ENCODE measurements at places on chromosomes 11 and 22. TPM values are rescaled to one million over a fixed set of nuclear protein-coding genes. Genes with fewer than 3 reads are reported as not detected.

Gene GPHA2
- polyA plus RNA-seq: 3.1 TPM

Gene GAL3ST3
- polyA plus RNA-seq: 4.8 TPM

Gene MYO18B
- 0.13 TPM for polyA plus RNA-seq

Gene SHANK2
- polyA plus RNA-seq: 37.7 TPM

Gene PAMR1
- 3.5 TPM for polyA plus RNA-seq

Gene MS4A8
- polyA plus RNA-seq: not detected

Gene CHRDL2
- 0.52 TPM for polyA plus RNA-seq

Gene ELMOD1
- 0.21 TPM for polyA plus RNA-seq

GRCh38 chr11:65430406-65431217 lies 8.0 kb downstream of the NEAT1 start:
- no peak for DNase-seq

- no peak for DNase-seq
These were observed 6.9 kb upstream of the CATSPER1 start for GRCh38 chr11:66032957-66033735.

DNA sequence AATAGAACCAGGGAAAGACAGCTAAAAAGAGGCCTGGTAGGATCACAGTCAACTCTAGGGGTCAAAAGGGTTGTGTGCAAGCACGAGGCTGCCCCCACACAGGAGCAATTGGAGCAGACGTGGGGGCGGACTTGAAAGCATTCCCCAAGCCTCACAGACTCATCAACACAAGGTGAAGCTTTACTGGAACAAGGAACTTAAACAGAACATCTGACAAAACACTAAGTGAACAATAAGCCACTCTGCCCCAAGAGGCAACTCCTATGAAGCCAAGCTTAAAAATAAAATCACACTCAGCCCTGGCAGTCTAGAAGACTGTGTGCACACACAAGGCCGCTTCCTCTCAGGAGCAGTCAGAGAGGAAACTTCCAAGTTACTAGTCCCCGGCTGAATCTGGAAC lies 32.2 kb upstream of the TEAD1 start:
- no peak for DNase-seq

DNA sequence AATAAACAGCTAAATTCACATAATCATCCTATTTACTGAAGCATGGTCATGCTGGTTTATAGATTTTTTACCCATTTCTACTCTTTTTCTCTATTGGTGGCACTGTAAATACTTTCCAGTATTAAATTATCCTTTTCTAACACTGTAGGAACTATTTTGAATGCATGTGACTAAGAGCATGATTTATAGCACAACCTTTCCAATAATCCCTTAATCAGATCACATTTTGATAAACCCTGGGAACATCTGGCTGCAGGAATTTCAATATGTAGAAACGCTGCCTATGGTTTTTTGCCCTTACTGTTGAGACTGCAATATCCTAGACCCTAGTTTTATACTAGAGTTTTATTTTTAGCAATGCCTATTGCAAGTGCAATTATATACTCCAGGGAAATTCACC lies 10.7 kb downstream of the RAG1 start:
- DNase-seq: no peak

DNA sequence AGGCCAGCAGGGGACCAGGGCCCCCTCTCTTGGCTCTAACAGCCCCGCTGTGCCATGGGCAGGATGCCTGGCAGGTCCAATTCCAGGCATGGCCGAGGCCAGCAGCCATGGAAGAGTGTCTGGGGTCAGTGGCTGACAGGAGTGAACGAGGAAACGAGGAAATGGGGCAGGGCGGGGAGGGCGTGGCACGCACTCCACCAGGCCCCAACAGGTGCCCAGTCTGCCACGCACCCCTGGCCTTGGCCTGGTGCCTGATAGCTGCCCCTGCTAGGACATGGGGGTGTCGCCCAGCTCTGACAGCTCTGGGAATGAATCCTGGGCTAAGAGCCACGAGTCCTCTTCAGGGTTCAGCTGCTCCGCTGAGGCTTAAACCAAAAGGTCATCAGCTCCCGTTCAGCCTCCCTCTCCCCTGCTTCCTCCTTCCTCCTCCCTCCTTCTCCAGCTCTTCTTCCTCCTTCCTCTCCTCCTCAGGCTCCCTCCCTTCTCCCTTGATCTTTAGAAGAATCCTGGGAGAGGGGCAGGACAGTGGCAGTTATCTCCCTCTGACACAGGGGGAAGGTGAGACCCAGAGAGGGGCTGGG lies 11.5 kb upstream of the TBC1D22A start:
- DNase-seq: no peak

- DNase-seq: no peak
These were observed 182.1 kb upstream of the CARD18 start for GRCh38 chr11:105321696-105322095.

Measured in left renal cortex interstitium (tissue), 4 donors.